ENCODE measurements at places on chromosomes 13 and 19.

DNA sequence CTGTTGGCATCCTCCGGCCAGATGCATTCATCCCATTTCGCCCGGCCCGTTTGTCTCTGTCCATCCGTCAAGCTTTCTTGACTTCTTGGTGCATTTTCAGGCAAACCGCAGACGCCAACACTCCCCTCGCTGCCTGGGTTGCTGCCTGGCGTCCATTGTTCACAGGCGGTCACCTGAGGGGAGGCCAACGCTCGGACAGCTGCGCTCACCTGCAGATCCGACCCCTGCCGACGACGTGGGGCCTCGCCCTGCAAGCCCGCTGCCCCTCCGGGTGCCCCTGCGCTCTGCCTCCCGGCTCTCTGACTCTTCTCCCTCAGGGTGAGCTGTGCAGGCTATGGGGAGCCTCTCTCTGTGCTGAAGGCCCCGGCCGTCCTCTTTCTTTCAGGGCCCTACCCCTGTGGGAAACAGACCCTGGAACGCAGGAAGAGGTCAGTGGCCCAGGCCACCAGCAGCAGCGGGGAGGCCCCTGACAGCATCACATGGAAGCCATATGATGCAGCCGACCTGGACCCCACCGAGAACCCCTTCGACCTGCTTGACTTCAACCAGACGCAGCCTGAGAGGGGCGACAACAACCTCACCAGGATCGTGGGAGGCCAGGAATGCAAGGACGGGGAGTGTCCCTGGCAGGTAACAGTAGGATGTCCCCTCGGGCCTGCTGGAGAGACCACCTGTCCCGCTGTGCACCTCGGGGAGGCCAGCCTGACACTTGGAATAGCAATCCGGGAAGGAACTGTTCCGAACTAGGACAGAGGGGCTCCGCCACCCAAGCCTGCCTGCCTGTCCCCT, 14.8 kb upstream of the PROZ start:
- DNase-seq, result no peak

DNA sequence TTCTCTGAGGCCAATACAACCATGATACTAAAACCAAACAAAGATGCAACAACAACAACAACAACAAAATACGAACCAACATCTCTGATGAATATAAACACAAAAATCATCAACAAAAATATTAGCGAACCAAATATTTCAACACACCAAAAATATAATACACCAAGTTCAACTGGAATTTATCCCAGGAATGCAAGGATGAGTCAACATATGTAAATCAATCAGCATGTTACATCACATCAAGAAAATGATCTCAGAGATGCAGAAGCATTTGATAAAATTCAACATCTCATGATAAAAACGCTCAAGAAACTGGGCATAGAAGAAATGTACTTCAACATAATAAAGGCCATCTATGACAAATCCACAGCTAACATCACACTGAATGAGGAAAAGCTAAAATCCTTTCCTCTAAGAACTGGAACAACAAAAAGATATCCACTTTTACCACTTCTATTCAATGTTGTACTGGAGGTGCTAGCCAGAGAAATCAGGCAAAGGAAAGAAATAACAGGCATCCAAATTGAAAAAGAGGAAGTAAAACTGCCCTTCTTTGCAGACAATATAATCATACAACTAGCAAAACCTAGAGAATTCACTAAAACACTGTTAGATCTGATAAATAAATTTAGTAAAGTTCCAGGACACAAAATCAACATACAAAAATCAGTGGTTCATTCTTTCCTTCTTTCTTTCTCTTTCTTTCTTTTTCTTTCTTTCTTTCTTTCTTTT, 2448.7 kb upstream of the PCDH20 start:
- no peak for DNase-seq

DNA sequence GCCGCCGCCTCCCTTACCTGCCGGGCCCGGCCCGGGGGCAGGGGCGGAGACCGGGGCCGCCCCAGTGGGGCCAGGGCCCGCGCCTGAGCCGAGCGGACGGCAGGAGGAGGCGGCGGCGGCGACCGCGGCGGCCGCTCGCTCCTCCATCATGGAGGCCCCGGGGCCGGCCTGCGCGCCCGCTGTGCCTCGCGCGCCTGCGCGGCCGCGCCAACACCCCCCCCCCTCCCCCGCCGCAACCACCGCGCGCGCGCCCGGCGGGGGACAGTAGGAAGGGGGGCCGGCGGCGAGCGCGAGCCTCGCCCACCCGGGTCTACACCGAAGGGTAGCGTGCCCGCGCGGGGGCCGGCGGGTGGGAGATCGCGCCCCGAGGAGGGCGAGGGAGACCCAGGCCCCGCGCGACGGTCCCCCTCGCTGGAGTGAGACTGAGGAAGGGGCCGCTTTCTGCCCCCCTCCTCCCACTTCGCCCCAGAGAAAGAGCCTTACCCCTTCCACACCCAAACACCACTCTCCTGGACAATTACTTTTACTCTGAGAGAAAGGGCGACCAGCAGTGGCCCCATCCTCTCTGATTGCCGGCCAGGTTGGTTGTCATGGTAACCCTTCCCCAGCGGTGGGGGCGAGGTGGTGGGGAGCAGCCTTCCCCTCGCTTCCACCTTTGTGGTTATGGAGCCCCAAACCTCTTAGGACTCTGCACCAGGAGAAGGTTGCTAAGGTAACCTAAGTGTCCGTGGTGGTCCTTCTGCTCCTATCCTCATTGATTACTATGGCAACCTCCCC, at the start of gene STRN4:
Gene STRN4, minus strand, starts transcription at position 170 of the 777 bp plus-strand sequence. Its CDS starts 20 bp downstream, at position 150.
- peak; percentile 49 for DNase-seq

DNA sequence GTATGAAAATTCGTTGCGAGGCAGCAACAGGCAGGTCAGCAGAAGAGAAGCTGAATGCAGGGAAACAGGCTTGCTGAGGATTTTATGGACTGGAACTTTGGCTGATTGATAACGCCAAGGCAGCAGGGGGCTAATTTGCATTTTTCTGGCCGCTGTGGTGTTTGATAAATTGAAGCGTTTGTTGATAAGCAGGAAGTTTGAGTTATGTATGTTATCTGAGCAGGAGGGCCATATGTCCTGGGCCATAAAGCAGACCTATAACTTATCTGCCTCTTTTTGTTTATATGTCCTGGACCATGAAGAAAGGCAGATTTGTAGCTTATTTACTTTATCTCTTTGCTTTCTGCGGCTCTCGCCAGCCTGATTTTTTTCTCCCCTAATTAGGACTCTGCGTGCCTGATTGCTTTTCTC, 65.9 kb downstream of the ZNF627 start:
- no peak for DNase-seq

- DNase-seq, result no peak
These were observed 5.8 kb upstream of the KBTBD7 start for GRCh38 chr13:41200126-41200525.

GRCh38 chr19:38216785-38217641, 7.0 kb downstream of the DPF1 start:
- no peak for DNase-seq

- no peak for DNase-seq
These were observed 3.2 kb upstream of the SPACA6 start for GRCh38 chr19:51689751-51690453.

GRCh38 chr13:109834973-109835720, 48.8 kb upstream of the IRS2 start:
- no peak for DNase-seq

GRCh38 chr13:93225610-93226009, 997 bp upstream of the GPC6 start:
- no peak for DNase-seq

DNA sequence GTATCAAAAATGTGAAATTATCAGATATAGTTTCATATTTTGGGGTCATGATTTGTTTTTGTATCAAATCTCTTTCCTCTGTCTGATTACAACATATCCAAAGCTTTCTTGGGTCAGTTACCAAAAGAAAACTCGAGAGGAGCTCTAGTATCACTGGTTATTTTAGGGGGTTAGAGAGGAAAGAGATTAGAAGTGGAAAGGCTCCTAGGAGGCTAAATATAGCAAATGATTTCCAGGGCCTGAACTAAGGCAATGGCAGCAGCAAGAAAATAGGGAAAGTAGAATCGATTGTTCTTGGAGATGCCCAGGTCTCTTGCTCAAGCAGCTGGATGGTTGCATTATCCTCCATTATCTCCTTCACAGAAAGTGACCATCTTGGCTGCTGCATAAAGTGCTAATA, 72.9 kb downstream of the NHLRC3 start:
- DNase-seq, result no peak

GRCh38 chr13:22014469-22014868, 343.6 kb downstream of the FGF9 start:
- no peak for DNase-seq

DNA sequence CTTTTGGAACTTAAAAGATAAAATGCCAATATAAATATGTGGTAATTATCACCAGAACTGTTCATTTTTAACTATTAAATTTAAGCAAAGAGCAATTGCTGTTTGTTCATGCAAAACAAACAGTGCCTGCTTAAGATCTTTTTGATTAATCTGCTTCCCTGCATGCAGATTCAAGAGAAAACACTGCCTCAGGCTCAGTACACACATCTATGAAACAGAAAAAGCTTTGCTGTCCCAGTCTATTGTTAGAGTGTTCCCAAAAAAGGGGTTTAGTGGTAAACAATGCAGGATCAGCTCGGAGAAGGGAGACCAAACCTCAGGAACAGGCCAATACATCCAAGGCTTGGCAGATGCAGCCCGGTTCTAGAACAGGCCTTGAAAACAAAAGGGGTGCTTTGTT, 49.3 kb upstream of the TDRD3 start:
- no peak for DNase-seq

DNA sequence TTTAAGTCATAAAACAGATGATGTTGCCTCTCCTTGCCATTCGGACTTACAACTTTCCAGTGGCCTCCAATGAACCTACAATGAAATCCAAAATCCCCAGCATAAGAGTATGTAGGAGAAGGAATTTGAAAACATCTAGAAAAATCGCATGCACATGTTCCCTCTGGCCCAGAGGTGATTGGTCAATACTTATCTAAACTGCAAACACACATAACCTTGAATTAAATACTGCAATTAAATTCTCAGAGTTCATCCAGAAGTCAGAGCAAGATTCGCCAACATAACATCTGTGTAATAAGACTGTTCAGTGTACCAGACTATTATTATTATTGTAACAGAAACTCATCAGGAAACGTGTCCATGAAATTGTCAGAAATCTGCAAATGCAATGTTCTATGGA, 82.2 kb upstream of the USP29 start:
- no peak for DNase-seq

DNA sequence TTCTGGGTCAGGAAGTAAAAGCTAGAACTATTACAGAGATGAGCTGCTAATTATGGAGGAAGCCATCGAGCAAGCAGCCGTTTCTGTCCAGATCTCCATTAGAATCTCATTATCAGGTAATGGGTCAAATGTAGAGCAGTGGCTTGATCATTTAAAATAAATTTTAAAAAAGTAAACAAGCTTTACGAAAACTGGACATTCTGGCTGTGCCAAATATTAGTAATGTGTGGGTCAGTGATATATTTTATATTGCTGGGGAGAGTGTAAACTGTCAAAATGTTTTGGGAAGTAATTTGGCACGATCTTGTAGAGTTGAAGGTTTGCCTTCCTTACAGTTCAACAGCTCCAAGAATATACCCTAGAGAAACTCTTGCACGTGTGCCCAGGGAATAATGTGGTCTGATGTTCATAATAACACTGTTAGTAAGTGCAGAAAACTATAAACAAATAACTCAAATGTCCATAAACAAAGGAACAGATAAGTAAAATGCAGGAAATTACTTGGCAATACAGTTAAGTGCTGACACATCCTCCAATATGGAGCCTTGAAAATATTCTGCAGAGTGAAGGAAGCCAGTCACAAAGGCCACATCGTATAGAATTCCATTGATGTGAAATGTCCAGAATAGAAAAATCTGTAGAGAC, 127.2 kb upstream of the UBL3 start:
- DNase-seq, result no peak

GRCh38 chr13:40464337-40465014, 202.0 kb downstream of the FOXO1 start:
- no peak for DNase-seq

All from activated gamma-delta T cell (primary cell).